ENCODE measurements at places on chromosomes 5 and 9. TPM values are rescaled to one million over a fixed set of nuclear protein-coding genes. Genes with fewer than 3 reads are reported as not detected.

- DNase-seq: no peak
Observed at GRCh38 chr5:179171251-179171815, 111.2 kb downstream of the ZNF354C start.

The FAM200C gene
- 3.8 TPM for total RNA-seq

DNA sequence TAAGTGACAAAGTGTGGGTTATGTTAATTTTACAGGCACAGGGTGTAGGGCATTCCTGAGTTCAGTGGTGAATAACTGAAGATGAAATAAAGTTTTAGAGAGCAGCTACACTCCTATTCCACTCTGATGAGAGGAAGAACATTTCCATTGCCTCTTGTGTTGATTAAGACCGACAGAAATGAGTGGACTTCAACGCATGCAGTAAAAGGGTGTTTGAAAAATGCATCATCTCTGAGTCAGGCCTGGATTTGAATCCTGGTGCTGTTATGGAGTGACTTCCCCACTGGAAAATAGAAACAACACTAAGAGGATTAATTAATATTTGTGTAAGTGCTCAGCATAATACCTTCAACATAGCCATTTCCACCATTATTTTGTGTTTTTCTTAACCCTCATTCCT lies 86.3 kb downstream of the PRR16 start:
- DNase-seq: no peak

The TNC gene
- total RNA-seq: 5.7 TPM

DNA sequence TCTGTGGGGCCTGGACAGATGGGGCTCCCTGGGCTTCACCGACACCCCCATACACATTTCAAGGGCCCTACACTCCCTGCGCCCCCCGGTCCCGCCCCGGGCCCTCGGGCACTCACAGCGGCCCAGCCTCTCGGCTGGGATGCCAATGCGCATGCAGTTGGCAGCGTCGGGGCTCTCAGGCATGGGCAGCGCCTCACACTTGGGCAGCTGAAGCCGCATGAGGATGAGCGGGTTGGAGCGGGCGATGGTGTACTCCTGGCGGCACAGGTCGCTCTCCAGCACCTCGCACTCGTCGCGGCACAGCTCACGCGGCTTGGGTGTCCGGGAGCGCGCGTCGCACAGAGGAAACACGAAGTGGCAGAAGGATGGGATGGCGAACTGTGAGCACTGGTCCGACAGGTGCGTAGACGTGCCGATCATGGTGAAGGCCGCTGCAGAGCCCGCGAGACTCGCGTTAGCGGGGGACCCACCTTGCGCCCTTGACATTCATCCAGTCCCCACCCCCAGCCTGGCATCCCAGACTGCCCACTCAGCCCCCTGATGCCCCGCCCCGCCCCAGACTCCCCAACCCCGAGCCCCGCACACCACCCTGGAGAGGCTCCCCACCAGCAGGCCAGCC lies 216.9 kb downstream of the ROR2 start:
- DNase-seq: no peak
